Anterior cingulate cortex (tissue), 58 donors: ENCODE measurements at places on chromosomes 3 and 15.

DNA sequence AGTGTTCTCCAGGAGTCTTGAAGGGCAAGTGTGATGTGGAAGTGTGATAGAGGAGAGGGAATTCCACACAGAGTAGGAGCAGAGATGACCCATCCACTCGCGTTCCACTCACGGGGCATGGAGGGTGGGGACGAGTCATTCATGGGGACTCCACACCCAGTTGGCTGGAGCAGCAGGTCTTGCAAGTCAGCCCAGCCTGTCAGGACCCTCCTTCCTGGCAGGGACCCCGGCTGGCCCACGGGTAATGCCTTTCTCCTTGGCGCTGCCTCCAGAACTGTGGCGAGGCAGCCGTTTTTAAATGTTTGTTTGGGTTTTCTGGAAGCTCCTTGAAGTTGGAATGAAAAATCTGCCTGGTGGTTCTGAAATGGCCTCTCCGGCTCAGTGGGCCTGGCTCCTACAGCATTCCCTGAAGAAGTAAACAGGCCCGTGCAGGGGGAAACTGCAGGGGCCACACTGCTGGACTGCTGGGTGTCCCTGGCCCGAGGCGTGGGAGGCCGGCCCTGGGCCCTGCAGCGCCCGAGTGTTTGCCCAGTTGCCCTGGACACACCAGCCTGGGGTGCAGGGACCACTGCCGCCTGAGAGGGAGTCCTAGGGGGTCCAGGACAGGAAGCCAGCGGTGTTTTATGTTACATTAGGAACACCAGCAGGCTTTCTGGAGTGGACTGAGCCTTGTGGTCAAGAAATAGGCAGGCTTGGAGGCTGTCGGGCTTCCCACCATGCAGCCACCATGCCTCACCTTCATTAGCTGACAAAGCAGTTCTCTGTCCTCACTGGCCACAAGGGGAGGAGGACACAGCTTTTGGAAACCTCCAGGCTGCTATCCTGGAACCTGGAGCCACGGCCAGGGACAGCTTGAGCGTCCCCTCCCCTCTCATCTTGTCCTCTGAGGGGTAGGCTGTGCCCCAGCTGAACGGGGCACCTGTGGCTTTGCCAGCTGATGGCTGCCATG lies 61.3 kb downstream of the CEMIP start:
- peak; percentile 24 for DNase-seq

DNA sequence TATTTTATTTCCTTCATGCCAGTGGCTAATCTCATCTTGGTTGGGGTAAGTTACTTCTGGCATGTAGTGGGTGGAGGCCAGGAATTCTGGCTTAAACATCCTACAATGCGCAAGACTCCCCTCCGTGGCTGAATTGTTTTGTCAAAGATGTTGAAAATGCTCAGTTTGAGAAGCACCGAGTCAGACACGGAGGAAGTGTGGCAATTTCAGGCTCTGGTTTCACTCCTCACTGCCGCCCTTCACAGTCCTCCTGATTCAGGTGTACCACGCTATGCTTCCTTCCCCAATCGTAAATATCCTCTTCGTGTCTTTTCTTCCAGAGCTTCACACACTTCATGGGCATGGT lies 150.7 kb downstream of the OPA1 start:
- DNase-seq: no peak

- DNase-seq: no peak
These were observed 6.5 kb downstream of the FBN1 start for GRCh38 chr15:48638963-48639362.

GRCh38 chr3:143216709-143217182 lies 97.2 kb downstream of the CHST2 start:
- DNase-seq: no peak

- DNase-seq: no peak
These were observed 90.9 kb downstream of the SAMMSON start for GRCh38 chr3:70090322-70090913.

DNA sequence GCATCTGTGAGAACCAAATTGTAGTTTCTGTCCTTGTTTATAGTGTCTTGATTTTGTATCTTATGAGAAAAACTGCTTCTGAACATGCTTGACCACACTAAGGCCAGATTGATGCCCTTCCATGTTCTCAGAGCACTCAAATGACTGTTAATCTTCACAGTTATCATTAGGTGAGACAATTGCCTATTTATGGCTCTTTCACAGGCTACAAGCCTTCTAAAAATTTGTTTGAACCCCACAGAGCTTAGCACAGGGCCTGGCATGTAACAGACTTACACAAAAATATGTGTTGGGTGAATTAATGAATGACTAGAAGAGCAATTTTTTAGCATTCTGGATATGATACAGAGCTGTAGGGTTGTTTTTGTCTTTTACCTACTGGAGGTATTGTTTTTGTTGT lies 43.1 kb downstream of the BTLA start:
- DNase-seq: no peak

DNA sequence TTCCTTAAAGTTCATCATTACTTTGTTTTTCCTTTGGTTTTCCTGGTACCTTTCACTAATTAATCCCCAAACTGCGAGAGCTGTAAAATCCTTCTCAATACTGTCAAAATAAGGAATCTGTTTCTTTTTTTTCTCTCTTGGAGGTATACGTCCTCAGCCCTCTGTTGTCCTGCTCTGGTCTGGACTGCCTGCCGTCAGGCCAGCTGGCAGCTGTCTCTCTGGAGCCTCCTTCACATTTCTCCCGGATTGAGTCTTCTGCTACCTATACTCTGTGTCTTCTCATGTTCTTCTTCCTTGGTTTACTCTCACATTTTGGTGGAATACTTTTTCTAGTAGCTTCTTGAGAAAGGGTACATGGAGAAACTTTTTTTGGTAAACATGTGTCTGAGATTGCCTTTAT lies 13.8 kb downstream of the TATDN2 start:
- no peak for DNase-seq

DNA sequence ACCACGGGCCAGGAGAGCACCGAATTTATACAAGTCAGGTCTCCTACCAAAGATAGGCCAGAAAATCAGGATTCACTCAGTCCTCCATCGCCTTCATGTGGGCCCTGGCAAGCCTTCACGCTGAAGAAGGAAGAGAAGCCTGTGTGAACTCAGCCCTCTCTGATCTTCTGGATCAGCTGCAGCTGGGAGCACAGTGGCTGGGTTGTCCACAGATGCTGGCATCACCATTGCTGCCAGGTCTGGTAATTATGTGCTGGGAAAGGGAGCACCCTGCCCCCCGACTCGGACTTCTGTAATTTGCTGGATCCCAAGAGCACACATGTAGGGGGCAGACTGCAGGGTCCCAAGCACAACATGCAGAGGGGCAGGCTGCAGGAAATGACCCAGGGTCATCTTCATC lies 12.4 kb upstream of the PDE8A start:
- peak; percentile 50 for DNase-seq

- DNase-seq: no peak
These were observed 176.6 kb downstream of the NSMCE3 start for GRCh38 chr15:29093065-29093435.

DNA sequence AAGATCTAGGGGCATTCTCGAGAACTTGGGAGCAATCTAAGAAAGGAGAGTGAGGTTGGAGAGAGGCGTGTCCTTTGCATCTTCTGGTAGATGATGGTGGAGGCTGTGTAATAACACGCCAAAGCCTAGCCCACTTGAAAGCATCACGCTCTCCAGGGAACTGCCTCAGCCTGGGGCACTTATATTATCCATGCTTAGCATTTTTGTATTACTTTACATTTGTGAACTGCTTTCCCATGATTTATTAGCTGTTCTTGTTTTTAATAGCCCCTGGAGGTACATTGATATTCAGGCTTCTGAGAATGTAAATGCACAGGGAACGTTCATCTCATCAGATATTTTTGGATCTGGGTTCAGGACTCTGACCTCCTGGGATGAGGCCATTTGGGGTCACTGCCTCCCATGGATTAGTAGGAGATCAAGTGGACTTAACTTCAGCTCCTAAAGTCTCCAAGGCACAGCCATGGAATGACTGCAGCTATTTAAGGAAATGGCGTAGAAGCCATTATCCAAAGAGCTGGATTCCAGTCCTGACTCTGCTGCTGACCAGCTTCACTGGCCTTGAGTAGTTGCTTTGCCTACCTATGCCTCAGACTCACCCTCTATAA lies 124.9 kb downstream of the LPP start:
- DNase-seq: no peak

DNA sequence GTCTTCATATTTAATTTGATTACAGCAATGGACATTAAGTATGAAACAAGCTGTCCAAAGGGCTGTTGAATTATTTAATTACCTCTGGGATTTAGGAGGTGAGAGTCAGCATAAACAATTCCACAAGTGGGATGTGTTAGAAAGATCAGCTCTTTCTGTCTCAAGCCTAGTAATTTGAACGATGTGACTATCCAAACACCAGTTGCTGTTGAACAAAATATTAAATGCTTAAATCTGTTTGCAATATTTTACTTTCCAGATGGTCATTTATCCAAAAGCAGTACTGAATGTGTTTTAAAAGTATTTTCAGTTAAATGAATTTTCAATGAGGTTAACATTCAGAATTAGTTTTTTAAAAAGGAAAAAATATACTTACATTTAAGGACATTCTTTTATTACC lies 12.7 kb downstream of the KCNAB1 start:
- DNase-seq: no peak

DNA sequence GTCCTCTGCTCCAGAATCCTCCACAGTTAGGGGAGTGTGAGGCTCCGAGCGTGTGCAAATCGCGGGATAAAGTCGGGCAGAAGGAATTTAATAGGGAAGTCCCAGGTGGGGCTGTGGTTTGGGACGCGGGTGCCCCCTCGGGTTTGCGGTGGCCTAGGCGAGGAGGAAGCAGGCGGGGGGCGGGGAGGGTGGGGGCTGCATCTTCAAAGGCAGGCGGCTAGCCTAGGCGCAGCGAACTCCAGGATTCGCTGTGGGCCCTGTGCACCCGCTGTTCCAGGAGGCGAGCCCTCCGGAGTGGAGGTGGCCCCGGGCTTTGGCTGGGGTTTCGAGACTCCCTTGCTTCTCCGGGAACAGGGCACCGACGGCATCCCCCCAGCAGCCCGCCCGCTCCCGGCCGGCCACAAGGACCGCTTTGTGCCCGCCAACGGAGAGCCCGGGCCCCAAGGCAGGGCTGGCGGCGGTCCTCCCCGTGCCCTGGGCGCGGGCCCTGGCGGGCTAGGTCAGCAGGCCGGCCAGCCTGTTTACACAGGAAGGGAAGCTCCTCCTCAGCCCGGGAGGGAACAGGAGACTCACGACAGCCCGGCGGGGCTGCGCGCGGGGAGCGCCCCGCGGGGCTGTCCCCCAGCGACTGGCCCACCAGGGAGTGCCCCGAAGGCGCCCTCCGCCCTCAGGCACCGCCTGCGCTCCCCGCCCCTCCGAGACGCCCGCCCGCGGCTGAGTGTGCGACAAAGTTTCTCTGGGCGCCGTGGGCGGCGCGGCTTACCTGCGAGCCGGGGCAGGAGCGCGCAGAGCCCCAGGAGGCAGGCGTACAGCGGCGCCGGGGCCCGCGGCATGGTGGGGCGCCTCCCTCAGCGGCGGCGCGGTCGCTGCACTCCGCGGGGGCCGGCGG lies 753 bp downstream of the ITGB5 start:
- DNase-seq: no peak

GRCh38 chr3:130386604-130387263 lies 41.3 kb downstream of the COL6A5 start:
- no peak for DNase-seq

DNA sequence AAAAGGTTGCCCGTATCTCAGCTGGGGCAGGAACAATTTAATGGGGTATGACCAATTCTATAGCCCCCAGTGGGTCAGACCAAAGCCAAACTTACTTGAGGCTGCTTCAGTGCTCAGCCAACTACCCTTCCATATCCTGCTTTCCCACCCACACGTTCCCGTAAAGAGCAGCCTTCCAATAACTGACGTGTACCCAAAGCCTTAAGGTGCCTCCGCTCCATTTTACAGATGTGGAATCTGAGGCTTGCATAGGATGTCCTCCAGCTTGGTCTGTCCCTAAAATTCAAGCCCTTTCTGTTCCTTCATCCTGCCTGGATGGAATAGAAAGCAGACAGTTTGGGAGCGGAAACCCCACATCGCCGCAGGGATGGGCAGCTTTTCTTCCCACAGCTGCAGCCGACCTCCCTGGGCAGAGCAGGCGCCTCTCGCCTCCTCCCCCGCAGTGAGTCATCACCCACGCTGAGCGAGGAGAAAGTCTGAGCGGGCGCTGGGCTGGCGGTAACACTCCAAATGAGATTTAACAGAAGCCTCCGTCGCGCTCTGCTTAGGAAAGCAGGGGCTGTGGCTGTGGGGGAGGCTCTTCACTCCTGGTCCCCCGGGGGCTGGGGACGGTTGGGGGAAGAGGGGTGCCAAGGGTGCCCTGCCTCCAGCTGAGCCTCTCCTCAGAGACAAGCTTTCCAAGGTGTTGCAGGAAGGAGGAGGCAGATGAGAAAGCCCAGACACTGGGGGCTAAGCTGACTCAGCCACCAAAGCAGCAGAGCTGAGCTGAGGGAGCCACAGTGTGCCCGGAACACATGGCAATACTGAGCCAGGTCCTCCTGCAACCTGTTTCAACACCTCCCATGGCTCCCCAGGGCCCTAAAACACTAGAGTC lies 57.8 kb upstream of the HRH1 start:
- DNase-seq: peak; percentile 71

DNA sequence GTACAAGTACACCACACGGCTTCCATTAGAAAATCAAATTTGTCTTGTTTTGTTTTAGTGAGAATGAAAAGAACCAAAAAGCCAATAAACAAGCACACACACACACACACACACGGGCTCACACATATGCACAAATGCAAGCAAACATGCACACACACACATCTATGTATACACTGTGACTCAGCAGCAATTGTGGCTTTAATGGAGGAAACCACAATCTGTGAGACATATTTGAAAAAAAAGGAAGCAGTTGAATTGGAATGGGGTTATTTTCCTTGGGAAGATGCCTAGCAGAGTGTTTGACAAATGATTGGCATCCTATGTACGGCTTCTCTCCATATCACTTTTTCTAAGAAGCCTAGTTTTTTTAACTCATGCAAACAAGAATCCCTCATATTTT lies 201.1 kb upstream of the ARRDC4 start:
- DNase-seq: no peak

DNA sequence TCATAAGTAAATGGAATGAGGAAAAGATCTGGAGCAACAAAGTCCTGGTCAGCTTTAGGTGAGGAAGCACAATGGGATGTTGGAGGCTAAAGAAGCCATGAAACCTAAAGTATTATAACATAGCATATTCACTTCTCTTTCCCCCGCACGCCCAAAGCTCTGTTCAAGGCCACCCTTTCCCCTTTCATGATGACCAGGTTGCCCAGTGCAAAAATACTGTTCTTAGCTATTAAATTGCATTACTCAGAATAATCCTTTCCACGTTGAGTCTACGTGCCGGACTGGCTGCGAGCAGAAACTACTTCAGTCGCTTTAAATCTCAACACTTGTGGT lies 589 bp upstream of the MAPKBP1 start:
- DNase-seq: no peak

DNA sequence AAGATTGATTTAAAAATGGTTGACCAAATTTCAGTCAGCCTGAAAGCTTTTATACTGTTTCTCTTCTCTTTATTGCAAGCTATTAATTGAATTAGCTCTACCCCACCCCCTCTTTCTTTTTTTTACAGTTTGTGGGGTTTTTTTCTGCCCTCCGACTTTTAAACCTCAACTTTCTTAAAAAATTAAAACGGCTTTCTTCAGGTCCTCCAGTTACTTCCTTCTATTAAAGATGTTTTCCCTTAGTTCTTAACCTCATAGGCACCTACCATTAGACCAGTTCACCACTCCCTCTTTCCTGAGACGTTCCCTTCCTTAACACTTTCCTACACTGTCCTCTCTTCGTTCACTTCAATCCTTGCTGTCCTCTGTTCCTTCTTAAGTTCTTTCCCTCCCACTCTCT lies 52.4 kb downstream of the ATP8B4 start:
- DNase-seq: no peak

- no peak for DNase-seq
These were observed 130.4 kb downstream of the ZNF385D start for GRCh38 chr3:21620511-21621155.
